A549 treated with ZK216348 at 1 μM for 4 hours (cell line): ENCODE measurements at places on chromosomes 11 and 22. TPM values are rescaled to one million over a fixed set of nuclear protein-coding genes. Genes with fewer than 3 reads are reported as not detected.

The MMP12 gene
- 0.12 to 0.13 TPM in 2 of 5 replicates, not detected in the others for total RNA-seq

The TMEM151A gene
- total RNA-seq, result 1.2 to 4.3 TPM (median 3.5 TPM) in 5 replicates

The NLRP10 gene
- total RNA-seq, result not detected in 5 replicates

The DRICH1 gene
- 0.28 to 0.52 TPM (median 0.39 TPM) in 3 of 5 replicates, not detected in the others for total RNA-seq

The CFAP300 gene
- total RNA-seq, result 5.2 to 7.4 TPM (median 6.2 TPM) in 5 replicates

The KDELR3 gene
- 15.5 to 23.2 TPM (median 18.7 TPM) in 5 replicates for total RNA-seq

The ATP6V1E1 gene
- total RNA-seq, result 112 to 135 TPM (median 122 TPM) in 5 replicates

The MMP27 gene
- not detected in 5 replicates for total RNA-seq

The FOLR3 gene
- 0.45 TPM in 1 of 5 replicates, not detected in the others for total RNA-seq

The CYB561A3 gene
- total RNA-seq, result 28.4 to 53.4 TPM (median 50.3 TPM) in 5 replicates

The KIRREL3 gene
- 8.7 to 11.6 TPM (median 9.9 TPM) in 5 replicates for total RNA-seq

The CRYBB2 gene
- not detected in 5 replicates for total RNA-seq

The CHRM1 gene
- total RNA-seq, result 0.05 TPM in 1 of 5 replicates, not detected in the others
